WTC11 (cell line): ENCODE measurements at places on chromosomes 3 and 15. TPM values are rescaled to one million over a fixed set of nuclear protein-coding genes. Genes with fewer than 3 reads are reported as not detected.

DNA sequence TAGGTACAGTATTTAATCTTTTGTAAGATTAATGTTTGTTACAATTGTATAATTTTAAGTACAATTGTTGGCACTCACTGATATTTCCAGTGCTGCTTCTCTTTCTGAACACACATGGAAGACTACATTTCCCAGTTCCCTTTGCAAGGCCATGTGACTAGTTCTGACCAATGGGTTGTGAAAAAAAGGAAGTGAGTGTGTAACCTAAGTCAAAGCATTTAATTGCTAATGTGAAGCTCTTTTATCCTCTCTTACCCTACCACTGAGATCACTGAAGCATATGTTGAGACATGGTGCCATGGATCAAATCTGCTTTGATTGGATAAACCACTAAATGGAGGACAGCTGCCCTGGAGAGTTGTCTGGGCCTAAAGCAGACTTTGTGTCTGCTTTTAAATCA is 83.9 kb upstream of the PLXND1 start:
- peaks cover 63% of the 10 kb centered on the region for H3K4me1 ChIP-seq
- H3K27me3 ChIP-seq = no peaks in the 10 kb centered on the region; the same call in 1 of the 2 replicates
- no peak overlapping the region; the same call in 1 of the 2 replicates for H3K4me3 ChIP-seq

The GRIP2 gene
- 11.4 to 12.0 TPM (median 11.7 TPM) in 3 replicates for total RNA-seq

- peaks cover 2% of the 10 kb centered on the region; the same call in 1 of the 2 replicates for H3K4me1 ChIP-seq
- no peak overlapping the region for H3K4me3 ChIP-seq
Observed at GRCh38 chr3:156449710-156450574, 105.0 kb downstream of the SSR3 start.

The GALNT15 gene
- 0.15 to 0.21 TPM (median 0.18 TPM) in 3 replicates for total RNA-seq

GRCh38 chr3:141618103-141618910 is 119.8 kb upstream of the RNF7 start:
- no peak for DNase-seq
- H3K4me3 ChIP-seq = no peak overlapping the region
- H3K27me3 ChIP-seq = no peaks in the 10 kb centered on the region
- H3K4me1 ChIP-seq = peaks cover 20% of the 10 kb centered on the region

The DNAH12 gene
- total RNA-seq = 0.02 TPM in 1 of 3 replicates, not detected in the others

- H3K27ac ChIP-seq = no peak overlapping the region
- H3K4me1 ChIP-seq = peaks cover 20% of the 10 kb centered on the region
- H3K27me3 ChIP-seq = no peaks in the 10 kb centered on the region
- no peaks in the 10 kb centered on the region for H3K36me3 ChIP-seq
Observed at GRCh38 chr3:192216067-192216466, 511.3 kb downstream of the FGF12 start.

The SLCO3A1 gene
- total RNA-seq = 6.8 to 9.8 TPM (median 9.1 TPM) in 3 replicates

DNA sequence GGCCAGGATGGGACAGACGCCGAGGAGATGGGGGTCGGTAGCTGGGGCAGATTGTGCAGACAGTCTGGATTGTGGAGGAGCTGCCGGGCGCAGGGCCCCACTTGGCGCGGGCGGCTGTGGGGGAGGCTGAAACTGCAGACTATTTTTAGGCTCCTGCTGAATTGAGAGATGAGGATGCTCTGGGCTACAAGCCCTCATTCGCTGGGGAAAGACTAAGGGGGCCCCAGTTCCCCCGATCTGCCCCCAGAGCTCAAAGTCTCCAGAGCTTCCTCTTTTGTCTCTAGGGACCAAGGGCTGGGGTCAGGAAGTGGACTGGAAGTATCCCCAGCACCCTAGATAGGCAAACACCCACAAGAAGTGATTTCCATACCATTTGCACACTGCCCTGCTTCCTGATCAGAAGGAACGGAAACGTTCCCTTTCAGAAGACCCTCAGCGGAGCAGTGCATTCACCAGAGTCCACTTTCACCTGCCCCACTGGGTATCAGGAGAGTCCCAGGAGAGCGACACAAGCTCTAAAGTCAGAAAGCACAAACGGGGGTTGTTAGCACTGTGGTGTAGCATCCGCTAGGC is 29.7 kb downstream of the SEMA7A start:
- H3K27ac ChIP-seq = no peak overlapping the region
- no peaks in the 10 kb centered on the region for H3K36me3 ChIP-seq
- H3K27me3 ChIP-seq = no peaks in the 10 kb centered on the region; the same call in 1 of the 2 replicates
- H3K4me1 ChIP-seq = peaks cover 11% of the 10 kb centered on the region
- DNase-seq = no peak
- H3K4me3 ChIP-seq = no peak overlapping the region

The KCNMB2 gene
- total RNA-seq = not detected in 3 replicates

GRCh38 chr3:59472541-59472940 is 422.7 kb upstream of the CFAP20DC start:
- no peak overlapping the region for H3K27ac ChIP-seq
- H3K4me3 ChIP-seq = no peak overlapping the region
- H3K36me3 ChIP-seq = 0 out of 2 replicates have a peak, but pooled peaks cover 9% of the 10 kb centered on the region
- DNase-seq = no peak
- no peaks in the 10 kb centered on the region for H3K4me1 ChIP-seq
- H3K27me3 ChIP-seq = no peaks in the 10 kb centered on the region; the same call in 1 of the 2 replicates

DNA sequence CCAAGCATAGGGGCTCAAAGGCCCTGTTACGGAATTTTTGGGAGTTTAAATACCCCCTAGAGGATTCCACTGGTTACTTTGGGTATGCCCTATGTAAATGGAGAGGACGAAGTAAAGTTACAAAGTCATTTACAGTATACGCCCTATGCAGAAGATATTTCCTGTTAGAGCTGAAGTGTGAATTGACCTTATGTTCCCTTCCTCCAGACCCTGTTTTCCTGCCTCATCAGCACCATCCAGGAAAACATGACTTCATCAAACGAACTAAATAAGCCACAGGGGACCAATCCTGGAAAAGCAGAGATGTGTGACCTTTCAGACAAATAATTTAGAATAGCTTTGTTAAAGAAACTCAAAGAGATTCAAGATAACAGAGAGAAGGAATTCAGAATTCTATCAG is 177.4 kb downstream of the SQOR start:
- DNase-seq = no peak
- peaks cover 5% of the 10 kb centered on the region for H3K4me1 ChIP-seq
- peaks cover 13% of the 10 kb centered on the region for H3K36me3 ChIP-seq
- no peak overlapping the region for H3K4me3 ChIP-seq

DNA sequence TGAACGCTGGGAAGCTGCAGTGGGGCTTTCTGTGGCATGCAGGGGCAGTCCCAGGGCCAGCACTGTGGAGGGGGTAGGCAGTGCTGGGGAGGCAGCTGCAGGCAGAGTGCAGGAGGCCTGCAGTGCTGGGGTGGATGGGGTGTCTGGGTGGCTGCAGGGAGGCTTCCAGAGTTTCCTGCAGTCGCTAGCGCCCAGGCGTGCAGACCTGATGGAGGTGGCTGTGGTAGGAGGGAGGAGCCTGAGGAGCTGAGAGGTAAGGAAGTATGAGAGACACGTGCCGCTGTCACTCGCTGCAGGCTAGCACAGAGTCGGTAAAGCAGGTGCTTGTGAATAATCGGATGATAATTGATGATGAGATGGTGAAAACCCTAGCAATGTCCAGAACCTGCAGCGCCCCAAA is 16.3 kb downstream of the SYNM start:
- no peak overlapping the region for H3K4me3 ChIP-seq
- DNase-seq = no peak
- H3K27me3 ChIP-seq = no peaks in the 10 kb centered on the region; the same call in 1 of the 2 replicates
- H3K27ac ChIP-seq = no peak overlapping the region
- H3K36me3 ChIP-seq = no peaks in the 10 kb centered on the region
- H3K4me1 ChIP-seq = peaks cover 24% of the 10 kb centered on the region

- H3K4me1 ChIP-seq = peaks cover 6% of the 10 kb centered on the region
- DNase-seq = no peak
- H3K27me3 ChIP-seq = no peaks in the 10 kb centered on the region
- no peak overlapping the region for H3K4me3 ChIP-seq
- H3K36me3 ChIP-seq = peaks cover 57% of the 10 kb centered on the region
Observed at GRCh38 chr15:30929064-30929669, 25.5 kb downstream of the FAN1 start.

DNA sequence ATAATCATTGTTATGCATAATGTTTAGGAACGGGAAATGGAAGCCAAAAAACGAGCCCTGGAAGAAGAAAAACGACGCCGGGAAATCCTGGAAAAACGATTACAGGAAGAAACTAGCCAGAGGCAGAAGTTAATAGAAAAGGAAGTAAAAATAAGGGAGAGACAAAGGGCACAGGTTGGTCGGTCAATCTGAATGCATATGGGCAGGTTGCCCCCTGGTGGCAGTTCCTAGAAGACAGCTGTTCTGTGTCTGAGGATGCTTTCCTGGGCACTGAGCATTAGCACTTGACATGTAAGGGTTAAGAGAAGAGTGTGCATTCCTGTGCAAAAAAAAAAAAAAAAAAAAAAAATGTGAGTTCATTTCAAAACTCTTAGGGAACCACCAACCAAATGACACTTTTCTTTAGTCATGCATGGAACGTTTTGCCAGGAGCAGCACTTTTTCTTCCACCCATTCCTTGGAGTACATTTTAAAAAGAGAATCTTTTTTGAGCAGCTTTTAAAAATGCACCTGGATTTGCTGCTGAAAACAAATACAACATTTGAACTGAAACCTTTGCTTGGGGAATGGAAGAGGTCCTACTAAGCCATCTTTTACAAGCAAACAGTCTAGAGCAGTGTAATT is 11.1 kb upstream of the ABHD10 start:
- H3K27ac ChIP-seq = no peak overlapping the region
- peaks cover 9% of the 10 kb centered on the region for H3K4me1 ChIP-seq
- H3K36me3 ChIP-seq = peaks cover 4% of the 10 kb centered on the region
